ENCODE measurements at places on chromosomes 4 and X. TPM values are rescaled to one million over a fixed set of nuclear protein-coding genes. Genes with fewer than 3 reads are reported as not detected.

The SLITRK2 gene
- not detected for total RNA-seq

GRCh38 chr4:26884486-26884988 is 23.9 kb downstream of the STIM2 start:
- H3K36me3 ChIP-seq, result peaks cover 18% of the 10 kb centered on the region
- H3K27ac ChIP-seq, result peak overlapping the region; percentile 96
- peak overlapping the region; percentile 80 for H3K4me3 ChIP-seq
- DNase-seq, result no peak
- peaks cover 60% of the 10 kb centered on the region for H3K4me1 ChIP-seq

DNA sequence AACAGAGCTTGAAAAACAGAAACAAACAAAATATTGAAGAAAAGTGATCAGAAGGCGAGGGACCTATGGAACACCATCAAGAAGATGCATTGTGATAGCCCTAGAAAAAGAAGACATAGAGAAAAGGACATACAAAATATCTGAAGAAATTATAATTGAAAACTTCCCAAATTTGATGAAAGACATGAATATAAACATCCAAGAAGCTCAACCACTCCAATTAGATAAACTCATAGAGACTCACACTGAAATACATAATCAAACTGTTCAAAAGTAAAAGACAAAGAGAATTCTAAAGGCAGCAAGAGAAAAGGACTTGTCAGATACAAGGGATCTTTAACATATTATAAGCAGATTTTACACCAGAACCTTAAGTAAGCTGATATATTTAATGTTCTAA is 869.8 kb downstream of the PCDH18 start:
- no peaks in the 10 kb centered on the region for H3K36me3 ChIP-seq
- no peaks in the 10 kb centered on the region for H3K27me3 ChIP-seq
- no peak overlapping the region for H3K27ac ChIP-seq
- no peak for DNase-seq

GRCh38 chrX:19129694-19130093 is 7.4 kb upstream of the ADGRG2 start:
- no peak for DNase-seq
- no peak overlapping the region for H3K27ac ChIP-seq
- H3K4me3 ChIP-seq, result no peak overlapping the region
- peaks cover 9% of the 10 kb centered on the region for H3K27me3 ChIP-seq
- H3K36me3 ChIP-seq, result no peaks in the 10 kb centered on the region

GRCh38 chrX:87846956-87847355 is 329.4 kb downstream of the KLHL4 start:
- H3K4me3 ChIP-seq, result no peak overlapping the region
- DNase-seq, result no peak
- no peaks in the 10 kb centered on the region for H3K4me1 ChIP-seq
- no peaks in the 10 kb centered on the region for H3K36me3 ChIP-seq
- H3K27ac ChIP-seq, result no peak overlapping the region
